Effector CD4-positive, alpha-beta T cell (primary cell): ENCODE measurements at places on chromosomes 6 and 20.

- no peak for DNase-seq
Observed at GRCh38 chr6:139955366-139956155, 581.1 kb upstream of the CITED2 start.

DNA sequence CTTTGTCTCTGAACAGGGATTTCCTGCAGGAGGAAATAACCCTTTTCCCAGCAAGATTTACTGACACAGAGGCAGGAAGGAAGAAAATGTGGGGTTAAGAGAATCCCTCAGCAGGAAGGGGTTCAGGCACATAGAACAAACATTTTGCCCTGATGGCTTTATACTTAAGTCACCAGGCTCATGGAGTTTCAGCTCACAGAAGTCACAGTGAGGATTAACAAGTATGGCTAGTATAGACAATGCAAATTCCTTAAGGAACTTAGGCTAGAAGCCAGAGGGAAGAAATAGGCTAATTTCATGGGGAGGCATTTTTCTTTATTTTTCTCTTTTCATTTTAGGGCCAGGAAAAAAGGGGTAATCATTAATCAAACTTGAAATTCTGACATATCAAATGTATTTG is 50.2 kb downstream of the MCHR2 start:
- DNase-seq = no peak

GRCh38 chr20:25987073-25987927 is 290.6 kb upstream of the ZNF337 start:
- no peak for DNase-seq

DNA sequence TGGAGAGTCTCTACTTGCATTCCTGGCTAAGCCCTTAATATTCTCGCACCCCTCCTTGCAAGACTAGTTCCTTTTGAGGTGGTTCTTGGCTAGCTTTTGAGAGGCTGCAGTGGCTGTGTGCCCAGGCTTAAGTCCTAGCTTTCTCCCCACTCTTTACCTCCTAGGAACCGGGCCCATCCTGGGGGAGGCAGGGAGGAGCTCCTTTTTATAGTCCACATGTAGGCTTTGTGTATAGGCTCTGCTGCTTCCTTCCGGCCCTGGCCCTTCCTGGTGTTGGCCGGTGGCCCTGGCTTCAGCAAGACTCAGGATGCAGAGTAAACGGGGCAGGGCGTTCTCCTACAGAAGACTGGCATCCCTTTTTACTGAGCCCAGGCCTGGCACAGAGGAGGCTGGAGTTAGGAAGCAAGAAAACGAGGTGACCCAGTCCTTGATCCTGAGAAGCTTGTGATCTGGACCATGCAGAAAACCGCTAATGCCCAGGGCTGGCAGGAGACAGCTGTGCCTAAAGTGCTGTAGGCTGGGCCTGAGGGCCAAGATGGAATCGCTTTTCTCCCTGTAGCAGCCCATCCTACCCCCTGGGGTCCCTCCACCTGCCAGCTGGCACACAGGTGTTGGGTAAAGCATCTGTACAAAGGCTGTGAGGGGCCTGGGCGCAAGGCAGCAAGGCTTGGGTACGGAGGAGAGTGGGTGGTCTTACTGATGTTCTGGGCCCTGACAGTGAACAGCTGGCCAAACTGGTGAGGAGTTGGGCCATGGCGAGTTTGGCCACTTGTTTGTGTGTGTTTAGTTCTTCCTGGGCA is 8.7 kb downstream of the PLCG1 start:
- no peak for DNase-seq

DNA sequence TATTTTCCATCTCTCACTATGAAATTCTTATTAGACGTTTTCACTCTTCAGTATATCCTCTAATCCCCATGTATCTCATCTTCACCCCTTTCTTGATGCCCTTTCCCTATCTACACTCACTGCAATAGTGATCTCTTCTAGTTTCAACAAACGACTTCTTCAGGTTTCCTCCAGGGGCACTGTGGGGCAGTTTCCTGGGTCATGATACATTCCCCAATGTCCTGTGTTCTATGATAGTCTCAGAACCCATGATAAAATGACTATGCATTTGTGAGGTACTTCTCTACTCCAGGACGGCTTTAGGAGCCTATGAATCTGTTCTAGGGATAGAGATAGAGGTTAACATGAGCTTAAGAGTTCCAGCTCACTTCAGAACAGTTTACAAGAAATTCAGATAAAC is 183.3 kb downstream of the FOXC1 start:
- no peak for DNase-seq

DNA sequence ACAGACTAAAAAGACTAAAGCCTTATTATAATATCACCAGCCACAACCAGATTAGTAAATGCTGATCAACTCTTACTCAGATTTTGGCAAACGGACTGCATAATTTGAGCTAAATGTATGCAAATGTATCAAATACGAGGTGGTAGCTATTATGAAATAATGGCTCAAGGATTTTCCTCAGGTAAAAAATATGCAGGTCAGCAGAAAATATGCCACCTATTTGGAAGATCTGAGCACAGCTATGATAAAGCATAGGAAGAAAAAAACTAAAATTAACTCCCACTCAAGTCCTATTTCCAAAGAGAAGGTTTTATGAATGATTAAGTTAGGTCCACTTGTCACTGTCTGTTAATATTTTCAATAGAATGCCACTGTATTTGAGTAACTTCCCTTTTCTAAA is 22.4 kb downstream of the SYCP2 start:
- DNase-seq = no peak

DNA sequence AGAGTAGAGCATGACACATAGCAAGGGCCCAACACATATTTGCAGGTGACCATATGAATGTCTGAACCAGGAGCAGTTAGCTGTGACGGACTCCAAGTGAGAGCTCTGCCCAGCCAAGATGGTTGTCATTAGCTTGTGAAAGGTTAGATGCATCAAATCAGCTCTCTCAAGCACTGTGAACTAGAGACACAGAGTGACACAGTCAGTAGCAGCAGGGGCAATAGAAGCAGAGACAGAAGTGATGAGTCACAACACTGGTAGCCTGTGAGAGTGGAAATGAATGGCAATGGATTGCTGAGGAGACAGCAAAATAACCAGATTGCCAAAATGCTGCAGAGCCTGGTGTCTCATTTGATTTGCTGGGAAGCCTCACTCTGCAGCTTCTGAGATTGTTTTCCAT is 558.9 kb downstream of the PKHD1 start:
- no peak for DNase-seq

DNA sequence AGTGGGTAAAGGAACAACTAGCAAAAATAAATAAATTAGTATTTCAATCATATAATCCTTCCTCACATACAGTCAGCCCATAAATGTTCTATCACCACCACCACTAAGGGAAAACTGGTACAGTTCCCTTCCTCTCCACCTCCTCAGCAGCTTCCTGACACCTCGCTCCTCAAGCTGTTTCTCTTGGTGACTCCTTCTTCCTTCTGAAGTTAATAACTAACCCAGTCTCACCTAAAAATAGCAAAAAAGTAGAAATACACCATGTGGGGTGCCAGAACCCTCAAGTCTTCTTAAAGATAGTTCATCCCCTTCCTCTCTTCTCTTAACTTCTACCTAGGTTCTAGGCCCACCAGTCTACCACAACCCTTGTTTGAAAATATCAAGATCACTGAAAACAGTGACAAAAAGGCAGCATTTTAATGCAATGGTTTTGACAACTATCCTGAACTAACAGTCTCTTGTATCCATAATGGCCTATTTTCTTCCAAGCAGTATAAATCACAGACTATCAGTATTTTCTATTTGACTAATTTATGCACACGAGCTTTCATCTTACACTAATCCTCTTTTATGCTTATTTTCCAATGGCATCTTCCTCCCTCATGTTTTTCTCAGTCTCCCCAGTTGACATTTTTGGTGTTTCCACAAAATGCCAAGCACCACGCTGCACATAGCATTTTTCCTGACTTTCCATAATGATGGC is 85.5 kb downstream of the KHDC1L start:
- DNase-seq = no peak

DNA sequence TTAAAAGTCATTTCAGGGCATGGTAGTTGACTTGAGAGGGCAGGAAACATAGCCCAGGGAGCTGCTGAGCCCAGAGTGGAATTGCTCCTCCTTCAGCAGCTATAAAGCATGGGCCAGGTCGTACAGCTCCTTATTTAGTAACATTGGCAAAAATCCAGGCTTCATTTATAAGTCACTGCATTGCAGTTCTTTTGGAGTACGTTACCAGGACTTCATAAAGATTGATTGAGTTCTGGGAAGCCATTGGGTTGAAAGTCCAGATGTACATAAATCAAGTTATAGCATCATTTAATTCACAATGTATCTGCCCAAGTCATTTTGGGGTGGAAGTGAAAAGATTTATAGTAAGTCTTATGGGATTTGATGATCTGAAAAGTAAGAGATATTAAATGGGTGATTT is 53.0 kb upstream of the ANKEF1 start:
- no peak for DNase-seq

GRCh38 chr6:53151676-53152075 is 3.0 kb upstream of the GCM1 start:
- no peak for DNase-seq

DNA sequence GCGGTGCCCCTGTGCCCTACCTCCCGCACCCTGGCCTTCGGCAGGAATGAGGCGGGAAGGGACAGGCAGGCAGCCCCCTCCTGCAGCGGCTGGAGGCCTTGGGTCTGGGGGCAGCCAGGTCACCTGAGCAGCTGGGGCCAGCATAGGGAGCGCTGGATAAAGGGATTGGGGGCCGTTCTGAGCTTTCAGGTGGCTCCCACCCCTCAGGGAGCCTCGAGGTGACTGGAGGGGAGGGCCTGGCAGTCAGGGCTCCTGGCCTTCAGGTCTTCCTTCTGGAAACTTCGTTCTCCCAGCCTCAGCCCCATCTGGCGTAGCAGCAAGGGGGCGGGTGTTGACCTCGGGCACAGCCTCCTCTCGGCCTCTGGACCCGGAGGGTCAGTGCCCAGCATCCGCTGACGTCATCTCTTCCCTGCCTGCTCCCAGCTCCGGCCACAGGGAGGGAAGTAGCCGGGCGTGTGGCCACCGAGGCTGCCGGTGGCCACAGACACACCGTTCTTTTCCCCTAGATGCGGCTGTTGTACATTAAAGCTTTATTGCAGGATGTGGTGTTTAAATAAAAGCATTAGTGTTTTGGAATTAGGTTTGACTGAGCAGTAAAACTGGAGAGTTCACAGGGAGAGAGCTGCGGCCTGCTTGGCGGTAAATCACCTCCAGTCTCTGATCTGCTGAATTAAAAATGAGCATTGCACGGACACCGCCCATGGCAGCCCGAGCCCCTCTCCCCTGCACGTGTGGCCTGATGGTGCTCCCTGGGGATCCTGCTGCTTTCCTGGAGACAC is 80.0 kb upstream of the GATA5 start:
- no peak for DNase-seq

DNA sequence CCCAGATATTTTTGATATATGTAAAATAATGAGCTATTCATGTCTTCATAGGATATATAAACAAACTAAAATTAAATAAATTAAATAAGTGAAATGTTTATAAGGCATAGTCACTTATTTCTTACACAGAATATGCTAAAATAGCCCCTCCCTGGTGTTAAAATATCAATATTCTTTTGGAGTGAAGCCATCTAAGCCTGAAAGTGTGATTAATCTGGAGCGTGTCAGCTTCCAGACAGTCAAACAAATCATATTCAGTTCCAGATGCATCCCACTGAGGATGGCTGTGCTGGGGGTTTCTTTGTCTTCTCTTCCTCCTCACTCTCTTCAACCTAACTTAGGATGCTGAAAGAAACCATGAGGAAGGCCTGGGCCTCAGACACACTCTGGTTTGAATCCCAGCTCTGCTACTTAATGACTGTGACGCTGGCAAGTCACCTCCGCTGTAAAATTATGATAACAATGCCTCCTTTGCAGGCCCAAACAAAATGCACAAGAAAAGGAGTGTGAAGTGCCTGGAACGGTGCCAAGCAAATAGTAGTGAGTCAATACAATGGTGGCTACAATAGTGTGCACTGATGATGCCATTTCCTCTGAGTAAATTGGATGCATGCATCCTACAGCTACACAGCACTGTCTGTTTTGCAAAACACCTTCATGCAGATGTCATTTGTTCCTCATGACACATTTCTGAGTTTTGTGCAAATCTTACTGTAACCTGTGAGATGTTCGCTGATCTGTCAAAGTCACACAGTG is 161.4 kb downstream of the FOXC1 start:
- DNase-seq = no peak

- DNase-seq = no peak
Observed at GRCh38 chr6:74075323-74075722, 379.3 kb downstream of the CD109 start.

GRCh38 chr6:11432713-11433450 is 104.7 kb upstream of the TMEM170B start:
- no peak for DNase-seq

- DNase-seq = no peak
Observed at GRCh38 chr6:101582792-101583191, 189.3 kb downstream of the GRIK2 start.

- no peak for DNase-seq
Observed at GRCh38 chr6:166335378-166336302, 6.7 kb downstream of the SFT2D1 start.

GRCh38 chr6:156707818-156708217 is 69.4 kb upstream of the ARID1B start:
- DNase-seq = no peak

- no peak for DNase-seq
Observed at GRCh38 chr20:10179574-10180298, 38.9 kb upstream of the SNAP25 start.

GRCh38 chr20:50269091-50270033 is 78.7 kb downstream of the CEBPB start:
- no peak for DNase-seq

DNA sequence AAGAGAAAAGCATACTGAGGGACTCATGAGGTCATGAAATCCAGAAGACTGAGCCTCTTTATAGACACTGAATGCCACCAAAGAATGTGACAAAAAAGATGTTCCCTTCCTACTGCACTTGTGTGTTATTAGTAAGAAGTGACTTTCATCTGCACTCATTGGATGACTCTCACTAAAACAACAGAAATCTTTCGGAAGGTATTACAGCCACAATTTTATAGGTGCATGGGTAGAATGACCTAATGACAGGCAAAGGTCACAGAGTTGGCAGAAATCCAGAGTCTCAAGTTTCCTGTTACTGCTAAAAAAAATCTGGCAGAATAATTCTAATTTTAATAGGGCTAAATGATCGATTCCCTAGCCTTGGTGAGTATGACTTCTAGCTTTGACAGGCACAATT is 13.3 kb downstream of the PKHD1 start:
- no peak for DNase-seq

DNA sequence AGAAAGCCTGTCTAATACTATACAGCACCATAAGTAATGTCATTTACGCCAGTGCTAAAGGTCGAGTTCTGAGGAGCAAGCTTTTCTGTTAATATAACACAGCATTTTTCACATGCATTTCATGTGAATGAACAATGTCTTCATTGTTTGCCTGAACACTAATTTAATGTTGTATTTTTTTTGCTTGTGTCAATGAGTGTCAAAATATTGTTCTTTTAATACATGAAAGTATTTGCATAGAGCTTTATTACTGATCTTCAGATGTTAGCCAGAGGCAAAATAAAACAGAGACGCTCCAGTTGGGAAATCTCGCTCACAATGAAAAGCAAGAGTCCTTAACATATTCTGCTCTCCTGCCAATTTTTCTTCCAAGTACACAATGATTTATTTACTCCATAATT is 151.8 kb downstream of the FOXC1 start:
- DNase-seq = no peak

- DNase-seq = no peak
Observed at GRCh38 chr6:10315658-10316372, 99.1 kb downstream of the TFAP2A start.

- no peak for DNase-seq
Observed at GRCh38 chr6:114055763-114056162, 84.8 kb upstream of the HDAC2 start.
